Thoracic aorta (tissue), 2 donors: ENCODE measurements at places on chromosomes 4 and X.

- no peak for DNase-seq
These were observed 91.3 kb downstream of the MFAP3L start for GRCh38 chr4:169934794-169935429.

GRCh38 chrX:39559229-39559628, 538.5 kb downstream of the BCOR start:
- DNase-seq: no peak

- DNase-seq: no peak
These were observed 225.4 kb upstream of the GLRA2 start for GRCh38 chrX:14303891-14304290.

DNA sequence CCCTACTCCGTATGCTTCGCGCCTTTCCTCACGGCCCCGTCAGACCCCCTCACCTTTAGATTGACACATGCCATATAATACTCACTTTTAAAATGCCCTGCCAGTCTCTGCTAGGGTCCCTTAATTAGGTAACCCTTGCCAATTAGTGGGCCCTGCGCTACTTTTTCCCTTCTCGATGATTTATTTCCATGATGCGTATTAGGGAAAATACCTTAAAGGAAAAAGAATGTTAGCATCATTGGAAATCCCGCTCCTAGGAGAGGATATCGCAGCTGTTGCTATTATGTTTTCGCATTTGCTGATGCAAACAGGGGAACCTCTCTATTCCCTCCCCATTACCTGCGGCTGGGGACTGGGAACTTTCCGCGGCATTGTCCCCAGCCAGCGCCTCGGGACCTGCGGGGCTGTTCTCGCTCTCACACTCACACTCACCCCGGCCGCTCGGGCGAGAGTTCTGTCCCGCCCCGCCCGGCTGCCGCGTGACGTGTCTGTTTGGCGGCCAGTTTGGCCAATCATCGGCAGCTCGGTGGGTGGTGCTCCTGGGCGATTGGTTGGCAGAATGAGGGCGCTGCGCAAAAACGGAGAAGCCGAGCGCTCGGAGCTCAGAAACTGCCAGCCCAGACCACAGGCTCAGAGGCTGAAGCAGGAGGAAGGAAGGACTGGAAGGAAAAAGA, at the start of gene PCDH10:
TSS of gene PCDH10 (plus strand) at position 605 of the 674 bp plus-strand sequence. CDS start 847 bp downstream, outside the sequence.
- peak; percentile 77 for DNase-seq

- no peak for DNase-seq
These were observed 150.4 kb downstream of the EMCN start for GRCh38 chr4:100367451-100367850.

DNA sequence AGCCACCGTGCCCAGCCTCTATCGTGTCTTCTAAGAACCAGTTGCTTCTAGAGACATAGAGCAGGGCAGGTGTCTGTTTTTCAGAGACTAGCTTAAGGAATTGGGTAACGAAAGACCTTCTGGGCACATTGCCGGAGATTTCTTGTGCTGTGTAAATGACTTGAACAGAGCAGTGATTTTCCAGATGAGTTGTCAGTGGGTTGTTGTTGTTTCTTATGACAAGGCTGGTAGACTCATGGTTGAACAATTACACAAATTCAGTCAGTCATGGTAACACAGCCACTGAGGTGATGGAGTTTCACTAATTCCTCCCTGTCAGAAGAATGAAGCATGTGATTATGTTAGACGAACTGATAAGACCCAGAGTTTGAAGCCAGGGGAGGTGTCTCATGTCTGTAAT, 20.5 kb upstream of the DDX3X start:
- DNase-seq: no peak

DNA sequence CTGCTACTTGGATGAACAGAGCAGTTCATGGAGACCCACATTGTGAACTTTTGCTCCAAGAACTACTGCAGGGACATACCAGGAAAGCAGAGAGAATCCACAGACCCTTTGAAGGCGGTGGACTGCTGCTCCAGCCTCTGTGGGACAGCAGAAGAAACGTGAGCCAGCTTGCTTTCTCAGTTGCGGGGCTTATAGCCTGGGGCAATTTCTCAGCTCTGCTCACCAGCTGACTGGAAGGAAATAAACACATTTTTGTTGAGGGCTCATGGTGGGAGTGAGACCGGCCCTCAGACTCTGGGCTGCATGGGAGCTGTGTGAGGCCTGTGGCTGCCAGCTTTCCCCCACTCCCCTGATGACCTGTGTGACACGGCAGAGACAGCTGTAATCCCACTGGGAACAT, 2.6 kb upstream of the ADH1A start:
- no peak for DNase-seq

DNA sequence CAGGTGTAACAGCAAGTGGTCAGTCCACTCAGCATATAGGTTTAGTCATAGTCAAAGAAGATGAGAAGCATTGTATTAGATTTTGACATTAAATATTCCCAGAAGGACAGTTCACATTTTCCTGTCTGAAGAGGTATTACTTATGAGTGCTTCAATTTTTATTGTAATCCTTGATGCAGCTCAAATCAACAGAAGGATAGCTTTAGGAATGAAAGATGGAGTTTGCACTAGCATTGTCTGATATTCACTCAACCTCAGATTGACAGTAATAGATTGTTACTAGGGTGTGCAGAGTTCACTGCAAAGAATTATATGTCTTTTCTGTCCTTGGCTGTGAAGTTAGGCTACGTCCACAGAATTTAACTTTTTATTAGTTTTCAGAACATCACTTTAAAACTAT, 764.3 kb upstream of the AADAT start:
- DNase-seq: no peak
